ENCODE measurements at places on chromosomes 16 and 17.

DNA sequence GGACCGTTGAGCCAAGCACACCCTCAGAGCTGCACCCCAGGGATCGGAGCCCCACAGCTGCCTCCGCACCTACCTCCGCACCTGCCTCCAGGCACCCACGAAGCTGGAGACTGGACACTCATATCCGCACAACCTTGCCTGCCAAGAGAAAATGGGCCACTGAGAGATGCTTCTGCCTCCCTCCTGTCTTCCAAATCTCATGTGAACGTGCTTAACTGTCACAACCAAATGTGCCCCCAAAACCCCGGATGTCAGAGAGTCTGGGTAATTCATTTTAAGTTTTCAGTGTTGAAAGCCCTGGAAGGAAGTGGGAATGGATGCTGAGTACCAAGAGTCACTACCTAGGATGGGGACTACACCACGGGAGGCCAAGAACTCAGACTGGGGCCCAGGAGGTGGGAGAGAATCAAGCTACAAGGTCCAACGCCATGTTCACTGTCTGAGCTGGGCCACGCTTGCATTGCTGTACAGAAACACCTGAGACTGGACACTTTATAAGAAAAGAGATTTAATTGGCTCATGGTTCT, 49.5 kb upstream of the MEAK7 start:
- no peak for DNase-seq

GRCh38 chr17:75895370-75896155, 1.2 kb downstream of the TRIM65 start:
- peak; percentile 82 for DNase-seq

DNA sequence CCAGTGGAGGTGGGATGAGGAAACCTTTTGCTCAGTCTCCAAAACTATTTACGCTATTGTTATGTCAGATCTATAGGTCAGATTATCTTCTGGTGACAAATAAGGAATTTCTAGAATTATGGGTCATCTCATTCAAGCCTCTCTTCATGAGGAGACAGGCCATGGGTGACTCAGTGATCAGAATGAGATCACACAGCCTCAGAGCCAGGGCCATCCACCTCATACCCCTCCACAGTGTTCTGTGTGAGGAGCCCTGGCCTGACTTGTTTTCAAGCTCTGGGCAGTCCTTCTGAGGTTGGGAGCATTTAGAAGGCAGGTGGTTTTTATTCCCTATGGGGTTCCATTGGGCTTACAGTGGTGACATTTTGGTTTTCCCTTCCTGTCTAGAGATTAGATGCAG, 26.5 kb downstream of the YPEL2 start:
- no peak for DNase-seq

- DNase-seq = no peak
Measured at GRCh38 chr16:80014241-80014939, 413.9 kb upstream of the MAF start.

DNA sequence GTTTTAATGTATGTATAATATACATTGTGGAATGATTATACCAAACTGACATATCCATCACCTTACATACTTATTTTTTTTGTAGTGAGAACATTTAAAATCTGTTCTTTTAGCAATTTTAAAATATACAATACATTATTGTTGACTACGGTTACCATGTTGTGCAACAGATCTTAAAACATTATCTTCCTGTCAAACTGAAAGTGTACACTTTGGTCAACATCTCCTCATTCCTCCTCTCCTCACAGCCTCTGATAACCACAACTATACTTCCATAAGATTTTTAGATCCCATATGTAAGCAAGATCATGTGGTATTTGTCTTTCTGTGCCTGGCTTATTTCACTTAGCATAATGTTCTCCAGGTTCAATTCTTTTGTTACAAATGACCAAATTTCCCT, 7.5 kb upstream of the DNAJA2 start:
- DNase-seq = no peak

GRCh38 chr17:50803676-50804075, 31.7 kb upstream of the WFIKKN2 start:
- DNase-seq = no peak

GRCh38 chr16:28098171-28098958, 34.9 kb upstream of the GSG1L start:
- no peak for DNase-seq

DNA sequence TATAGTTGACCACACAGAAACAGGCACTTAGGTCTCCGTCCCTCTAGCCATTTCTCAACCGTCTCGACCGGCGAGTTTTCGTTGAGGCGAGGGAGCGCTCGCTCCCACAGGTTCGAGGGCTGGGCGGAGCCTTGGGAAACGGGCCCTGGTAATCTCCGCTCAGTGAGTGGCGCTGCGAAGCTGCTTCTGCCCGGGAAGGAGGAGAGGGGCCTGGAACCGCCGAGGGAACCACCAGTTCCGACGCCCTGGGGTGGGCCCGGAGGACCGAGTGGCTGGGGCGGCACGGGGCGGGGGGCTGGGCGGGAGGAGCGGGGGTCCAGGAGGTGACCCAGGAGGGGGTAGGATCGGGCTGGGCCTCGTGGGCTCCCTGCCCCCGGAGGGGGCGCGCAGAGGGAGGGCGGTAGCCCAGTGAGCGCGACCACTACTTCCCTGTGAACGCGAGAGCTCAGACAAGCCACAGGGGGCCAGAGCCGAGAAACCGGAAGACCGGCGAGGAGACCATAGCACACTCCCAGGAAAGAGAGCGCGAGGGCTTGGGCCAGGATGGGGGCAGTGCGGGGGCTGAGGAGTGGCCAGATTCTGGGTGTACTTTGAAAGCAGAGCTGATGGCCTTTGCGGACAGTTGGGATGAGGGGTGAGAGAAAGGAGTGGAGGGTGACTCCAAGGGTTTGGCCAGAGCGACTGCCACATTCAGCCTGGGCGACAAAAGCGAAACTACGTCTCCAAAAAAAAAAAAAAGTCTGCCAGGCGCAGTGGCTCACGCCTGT, 29.9 kb upstream of the ARL4D start:
- DNase-seq = peak; percentile 78

- DNase-seq = no peak
Measured at GRCh38 chr17:44216173-44216572, 3.3 kb downstream of the UBTF start.

DNA sequence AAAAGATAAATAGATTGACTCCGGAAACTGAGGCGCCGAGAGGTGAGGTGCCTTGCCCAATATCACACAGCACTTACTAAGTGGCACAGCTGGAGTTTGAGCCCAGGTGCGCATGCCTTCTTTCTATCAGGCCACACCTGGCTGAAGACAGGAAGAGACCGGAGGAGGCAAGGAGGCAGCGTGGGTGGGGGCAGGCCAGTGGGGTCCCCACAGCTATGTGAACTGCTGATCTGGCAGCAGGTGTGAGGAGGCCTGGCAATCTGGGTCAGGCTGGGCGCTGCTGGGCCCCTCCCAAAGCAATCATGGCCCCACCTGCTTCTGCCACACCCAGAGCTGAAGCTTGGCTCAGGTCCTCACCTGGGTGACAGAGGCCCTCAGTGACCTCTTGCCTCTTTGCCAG, 1.9 kb upstream of the GDPD3 start:
- no peak for DNase-seq

GRCh38 chr17:2710803-2711607, 559 bp downstream of the CLUH start:
- peak; percentile 50 for DNase-seq

- no peak for DNase-seq
Measured at GRCh38 chr16:54942353-54942943, 11.8 kb downstream of the IRX5 start.

GRCh38 chr17:51524524-51524923, 264.2 kb downstream of the UTP18 start:
- DNase-seq = no peak

GRCh38 chr17:20225162-20226115, 216.3 kb downstream of the SPECC1 start:
- no peak for DNase-seq

DNA sequence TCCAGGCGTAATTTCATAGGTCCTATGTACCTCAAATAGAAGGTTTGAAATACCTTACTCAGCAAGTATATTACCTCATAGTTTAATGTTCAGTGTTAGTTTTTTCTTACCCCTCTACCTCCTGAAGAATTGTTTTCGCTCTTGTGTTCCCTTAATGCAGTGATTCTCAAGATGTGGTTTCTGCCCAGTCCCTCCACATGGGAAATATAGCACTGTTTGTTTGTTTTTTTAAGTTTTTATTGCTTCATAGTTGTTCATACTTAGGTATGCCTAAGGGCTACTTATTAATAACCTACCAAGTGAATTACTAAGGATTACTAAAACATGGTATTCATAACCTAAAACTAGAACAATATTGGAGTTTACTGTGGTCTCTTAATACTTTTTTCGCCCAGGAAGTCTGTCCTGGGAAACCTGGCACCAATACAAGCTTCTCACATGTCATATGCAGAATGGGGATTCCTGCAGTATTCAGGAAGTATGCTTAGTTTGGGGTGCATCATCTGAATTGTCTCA, 5.0 kb downstream of the RSPRY1 start:
- peak; percentile 38 for DNase-seq

DNA sequence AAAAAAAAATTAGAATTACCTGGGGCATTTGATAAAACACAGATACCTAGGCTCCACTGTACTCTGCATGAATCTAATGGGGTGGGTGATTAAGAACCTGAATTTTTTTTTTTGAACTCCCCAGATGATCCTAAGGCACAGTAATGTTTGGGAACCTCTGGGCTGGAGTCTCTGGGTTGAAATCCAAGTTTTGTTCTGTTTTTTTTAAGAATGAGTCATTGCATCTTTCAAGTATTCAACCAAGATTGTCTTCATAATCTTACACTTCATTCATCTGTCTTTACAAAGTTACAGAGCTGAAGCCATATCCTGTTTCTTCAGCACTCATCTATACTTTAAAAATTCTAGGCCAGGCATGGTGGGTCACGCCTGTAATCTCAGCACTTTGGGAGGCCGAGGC, 52.6 kb downstream of the PIGL start:
- no peak for DNase-seq

DNA sequence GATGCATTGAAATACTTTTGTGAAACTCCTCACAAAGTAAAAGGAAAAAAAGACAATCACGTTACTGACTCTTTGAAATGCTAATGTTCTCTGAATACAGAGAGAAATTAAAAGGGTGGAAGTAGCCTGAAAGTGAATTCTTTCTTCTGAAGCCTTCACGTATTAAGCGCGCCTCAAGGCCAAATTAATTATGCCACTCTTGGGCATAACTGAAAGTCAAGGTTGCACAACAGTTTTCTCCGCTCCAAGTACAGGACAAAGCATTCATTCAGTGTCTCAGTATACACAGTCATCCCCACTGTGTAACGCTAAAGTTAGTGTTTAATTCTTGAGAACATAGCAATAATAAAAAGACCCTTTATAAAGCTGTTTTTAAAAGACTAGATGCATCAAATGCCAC, 21.5 kb downstream of the PARN start:
- no peak for DNase-seq

DNA sequence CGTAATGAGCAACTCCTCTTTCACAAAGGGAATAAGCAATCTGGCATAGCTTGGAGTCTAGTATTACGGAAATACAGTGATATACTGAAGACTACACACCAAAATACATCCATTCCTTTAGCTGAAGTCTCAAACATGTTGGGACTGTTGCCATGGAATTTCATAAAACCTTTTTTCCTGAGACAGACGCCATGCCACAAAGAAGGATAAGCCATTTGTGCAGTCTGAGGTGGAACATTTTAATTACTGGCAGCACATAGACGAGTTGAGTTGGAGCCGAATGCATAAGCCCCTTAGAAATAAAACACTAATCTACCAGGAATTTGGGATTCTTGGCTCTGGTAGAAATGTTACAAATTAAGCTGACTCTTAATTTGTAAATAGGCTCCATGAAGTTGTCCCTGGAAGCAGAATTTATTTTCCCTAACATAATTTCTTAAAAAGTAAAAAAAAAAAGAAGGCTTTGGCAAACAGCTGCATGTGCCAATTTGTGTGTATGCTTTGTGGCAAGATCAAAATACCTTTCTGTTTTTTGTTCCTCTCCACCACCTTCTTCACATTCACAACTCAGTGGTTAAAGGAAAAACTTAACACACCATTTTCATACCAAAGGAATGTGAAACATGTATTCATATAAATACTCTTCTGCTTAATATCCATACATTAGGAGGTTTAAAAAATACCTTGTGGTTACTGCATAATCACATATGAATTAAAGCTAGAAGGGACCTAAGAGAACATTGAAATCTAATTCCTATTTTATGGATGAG, 25.5 kb downstream of the GRB7 start:
- no peak for DNase-seq

- no peak for DNase-seq
Measured at GRCh38 chr17:79826841-79827578, 12.2 kb downstream of the CBX4 start.

Measured in suppressor macrophage (primary cell).